ENCODE measurements at places on chromosomes 12 and 14.

DNA sequence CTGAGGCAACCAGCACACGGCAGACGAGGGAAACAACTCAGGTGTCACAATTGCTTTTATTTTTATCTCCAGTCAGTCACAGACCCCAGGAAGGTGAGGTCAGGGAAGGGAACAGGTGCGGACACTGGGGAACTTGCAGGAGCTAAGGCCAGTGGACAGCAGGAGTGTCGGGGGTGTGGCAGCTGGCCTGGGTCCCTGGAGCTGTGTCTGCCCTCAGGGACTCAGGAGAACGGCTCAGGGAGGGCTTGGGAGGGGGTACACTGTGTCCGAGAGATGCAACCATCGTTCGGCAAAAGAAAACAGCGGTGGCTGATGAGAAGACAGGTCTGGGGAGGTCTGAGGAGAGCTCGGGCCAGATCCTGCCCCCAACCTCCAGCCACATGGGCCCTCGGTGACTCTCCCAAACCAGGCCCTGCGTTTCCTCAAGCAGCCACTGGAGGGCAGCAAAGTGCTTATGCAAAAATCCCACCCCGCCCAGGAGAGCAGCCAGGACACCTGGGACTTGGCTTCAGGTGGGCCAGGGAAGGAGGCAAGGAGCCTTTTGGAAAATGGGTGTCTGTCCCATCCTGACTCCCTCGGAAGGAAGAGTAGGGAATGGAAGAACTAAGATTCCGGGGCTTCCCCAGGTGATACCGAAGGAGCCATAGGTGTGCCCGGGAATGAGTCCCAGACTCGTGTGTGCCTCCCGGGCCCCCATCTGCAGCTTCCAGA is 24.1 kb upstream of the BCDIN3D start:
- DNase-seq = peak; percentile 77

DNA sequence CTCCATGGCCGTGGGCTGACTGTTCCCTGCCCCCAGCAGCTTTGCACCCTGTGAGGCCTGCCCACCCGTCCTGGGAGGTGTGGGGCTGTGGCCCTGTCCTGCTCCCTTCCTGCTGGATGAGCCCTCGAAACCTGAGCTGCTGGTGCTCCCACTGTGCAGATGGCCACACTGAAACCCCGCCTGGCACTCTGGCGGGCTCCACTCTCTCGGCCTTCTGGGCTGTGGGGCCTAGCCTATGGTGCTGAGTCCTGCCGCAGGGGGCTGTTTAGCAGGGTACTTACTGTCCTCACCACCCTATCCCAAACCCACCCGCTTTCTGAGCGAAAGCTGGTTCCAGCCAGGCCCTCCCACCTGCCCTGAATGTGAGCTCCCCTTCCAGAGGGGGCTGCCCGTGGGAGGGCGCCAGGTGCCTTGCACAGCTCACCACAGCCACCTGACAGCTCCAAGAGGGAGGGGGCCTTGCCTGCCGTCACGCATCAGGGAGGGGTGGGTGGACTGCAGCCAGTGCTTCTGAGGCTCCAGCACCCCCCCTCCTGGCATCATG is 7.3 kb downstream of the SLC25A47 start:
- DNase-seq = no peak

GRCh38 chr14:61111209-61111665 is 130.2 kb downstream of the SLC38A6 start:
- DNase-seq = no peak

GRCh38 chr12:55931780-55932550 is 1.0 kb downstream of the DGKA start:
- DNase-seq = peak; percentile 31

GRCh38 chr12:95099270-95099790 is 25.9 kb upstream of the NR2C1 start:
- DNase-seq = no peak

DNA sequence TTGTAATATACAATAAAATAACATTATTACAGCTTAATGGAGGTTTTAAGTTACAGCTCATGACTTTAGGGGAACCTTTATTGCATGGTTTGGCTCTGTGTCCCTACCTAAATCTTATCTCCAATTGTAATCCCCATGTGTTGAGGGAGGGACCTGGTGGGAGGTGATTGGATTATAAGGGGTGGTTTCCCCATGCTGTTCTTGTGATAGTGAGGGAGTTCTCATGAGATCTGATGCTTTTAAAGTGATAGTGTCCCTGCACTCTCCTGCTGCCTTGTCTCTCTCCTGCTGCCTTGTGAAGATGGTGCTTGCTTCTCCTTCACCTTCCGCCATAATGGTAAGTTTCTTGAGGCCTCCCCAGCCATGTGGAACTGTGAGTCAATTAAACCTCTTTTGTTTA is 132.1 kb upstream of the SYT1 start:
- no peak for DNase-seq

GRCh38 chr12:114735011-114735410 is 51.0 kb upstream of the TBX3 start:
- DNase-seq = no peak

GRCh38 chr12:87094356-87094755 is 838.2 kb upstream of the MGAT4C start:
- DNase-seq = no peak

DNA sequence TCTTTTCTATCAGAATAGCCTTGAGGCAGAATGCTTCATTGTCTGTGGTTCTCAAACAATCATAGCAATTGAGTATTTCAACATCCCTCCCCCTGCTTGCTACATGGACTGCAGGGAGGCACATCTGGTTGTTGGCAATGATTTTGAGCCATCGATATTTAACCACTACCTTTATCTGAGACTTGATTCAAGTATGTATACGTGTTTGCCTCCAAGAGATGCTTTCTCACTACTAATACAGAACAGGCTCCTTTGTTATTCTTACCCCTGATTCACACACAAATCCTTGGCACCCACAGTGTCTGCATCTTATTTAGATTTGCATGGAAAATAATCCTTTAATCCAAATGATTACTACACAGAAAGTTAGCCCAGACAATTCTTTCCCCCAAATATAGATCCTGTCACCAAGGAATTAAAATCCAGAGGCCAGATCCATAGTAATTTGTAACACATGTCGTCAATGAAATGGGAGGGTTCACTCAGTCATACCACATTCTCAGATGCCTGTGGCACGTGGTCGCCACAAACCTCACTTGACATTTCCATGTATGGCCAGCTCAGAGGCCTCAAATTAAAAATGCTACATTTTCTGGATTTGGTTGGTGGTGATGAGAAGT is 199.3 kb downstream of the ITPR2 start:
- no peak for DNase-seq
